T-helper 9 cell (primary cell): ENCODE measurements at places on chromosomes 7 and 10.

DNA sequence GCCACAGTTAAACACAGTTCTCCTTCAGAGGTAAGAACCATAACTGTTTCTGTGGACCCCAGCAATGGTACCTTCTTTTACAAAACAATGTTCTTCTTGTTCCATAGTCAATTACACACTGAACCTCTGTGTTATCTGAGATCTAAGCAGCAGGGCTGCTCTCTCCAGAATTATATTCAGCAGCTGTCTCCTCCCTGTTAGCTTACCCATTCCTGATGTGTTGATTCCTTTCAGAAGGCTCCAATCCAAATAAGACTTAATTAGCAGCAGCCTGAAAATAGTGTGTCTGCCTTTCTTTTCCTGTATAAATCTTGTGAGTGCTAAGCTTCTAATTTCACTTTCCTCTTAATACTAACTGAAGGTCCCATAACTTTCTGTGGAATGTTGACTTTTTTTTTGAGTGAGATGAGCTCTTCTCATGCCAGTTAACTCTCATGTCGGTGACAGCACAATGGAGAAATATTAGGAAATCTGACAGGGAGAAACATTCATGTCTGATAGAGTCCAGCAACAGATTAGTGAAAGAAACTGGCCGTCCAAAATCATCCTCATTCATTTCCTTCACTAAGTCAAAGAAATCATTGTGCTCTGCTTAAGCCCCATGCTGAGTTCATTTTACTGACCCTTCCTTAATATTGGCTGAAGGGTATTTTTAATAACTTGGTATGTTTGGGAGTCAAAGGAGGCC, 226.5 kb downstream of the PRKG1 start:
- DNase-seq = no peak

DNA sequence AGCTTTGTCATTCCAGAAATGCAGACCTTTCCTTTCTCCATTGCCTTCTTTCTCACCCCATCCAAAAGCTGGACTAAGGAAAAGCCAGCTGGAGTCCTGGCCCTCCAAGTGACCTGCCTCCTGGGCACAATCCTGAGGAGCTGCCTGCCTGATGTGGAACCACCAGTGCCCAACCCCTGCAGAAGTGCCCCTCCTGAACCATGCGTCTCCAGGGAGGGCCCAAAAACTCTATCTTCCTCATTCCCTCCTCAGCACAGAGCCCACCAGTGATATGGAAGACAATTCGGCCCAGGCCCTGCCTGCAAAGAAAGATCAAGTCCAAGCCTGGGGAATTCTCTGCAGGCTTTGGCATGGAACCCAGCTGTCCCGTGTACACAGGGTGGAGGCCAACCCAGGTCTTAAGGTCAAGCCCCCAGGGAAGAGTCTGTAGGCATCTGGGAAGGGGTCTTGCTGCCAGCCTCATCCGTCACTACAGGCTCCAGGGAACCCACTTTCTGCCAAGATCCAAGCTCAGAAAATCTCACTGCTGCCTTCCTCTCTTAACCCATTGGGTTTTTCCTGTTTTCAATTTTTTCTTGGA, 3.5 kb upstream of the GRID1 start:
- no peak for DNase-seq

DNA sequence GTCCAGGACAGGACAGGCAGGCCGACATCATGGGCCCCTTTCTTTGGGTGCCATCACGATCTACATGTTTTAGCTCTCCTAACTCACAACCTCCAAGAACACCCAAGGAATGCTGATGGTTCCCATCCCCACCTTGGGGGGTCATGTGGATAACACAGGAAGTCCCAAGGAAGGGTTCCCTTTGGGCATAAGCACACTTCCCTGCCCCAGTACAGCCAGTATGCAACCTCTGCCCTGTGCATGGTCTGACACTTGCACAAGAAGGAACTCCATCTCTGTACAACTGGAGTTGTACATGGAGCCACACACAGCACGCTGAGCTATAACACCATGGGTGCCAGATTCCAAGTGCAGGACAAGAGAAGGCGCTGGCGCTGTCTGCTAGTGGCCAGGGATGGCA, 11.0 kb downstream of the MAT1A start:
- DNase-seq = no peak

GRCh38 chr10:83835945-83836745, 303.2 kb upstream of the GHITM start:
- no peak for DNase-seq

DNA sequence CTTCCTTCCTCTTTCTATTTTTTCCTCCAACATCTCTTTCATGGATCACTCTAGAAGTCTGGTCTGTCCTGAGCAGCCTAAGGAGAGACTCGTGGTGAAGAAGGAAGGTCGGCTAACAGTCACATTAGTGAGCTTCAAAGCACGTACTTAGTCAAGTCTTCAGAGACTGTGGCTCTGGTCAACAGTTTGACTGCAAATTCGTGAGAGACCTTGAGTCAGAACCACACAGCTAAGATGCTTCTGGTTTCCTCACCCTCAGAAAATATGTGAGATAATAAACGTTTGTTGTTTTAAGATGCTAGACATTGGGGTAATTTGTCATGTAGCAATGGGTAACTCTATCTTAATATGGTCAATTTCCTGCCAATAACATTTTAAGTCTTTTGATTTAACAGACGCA, 126.2 kb upstream of the LRRN3 start:
- DNase-seq = no peak

- no peak for DNase-seq
Measured at GRCh38 chr7:80635998-80636397, 2.4 kb upstream of the CD36 start.

DNA sequence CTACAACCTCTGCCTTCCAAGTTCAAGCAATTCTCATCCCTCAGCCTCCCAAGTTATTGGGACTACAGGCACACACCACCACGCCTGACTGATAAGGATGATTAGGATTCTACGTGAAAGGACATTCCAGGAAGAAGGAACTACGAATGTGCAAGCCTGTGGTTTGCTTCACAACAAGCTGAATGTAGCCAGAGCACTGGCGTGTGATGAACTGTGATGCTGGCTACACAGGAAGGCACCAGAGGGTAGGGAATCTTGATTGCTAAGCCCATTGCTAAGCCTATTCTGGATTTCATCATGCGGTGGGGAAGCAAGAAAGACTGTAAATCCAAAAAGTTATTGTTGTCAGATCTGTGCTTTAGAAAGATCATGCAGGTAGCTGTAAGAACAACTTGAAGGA, 72.3 kb upstream of the SRRM3 start:
- DNase-seq = no peak

DNA sequence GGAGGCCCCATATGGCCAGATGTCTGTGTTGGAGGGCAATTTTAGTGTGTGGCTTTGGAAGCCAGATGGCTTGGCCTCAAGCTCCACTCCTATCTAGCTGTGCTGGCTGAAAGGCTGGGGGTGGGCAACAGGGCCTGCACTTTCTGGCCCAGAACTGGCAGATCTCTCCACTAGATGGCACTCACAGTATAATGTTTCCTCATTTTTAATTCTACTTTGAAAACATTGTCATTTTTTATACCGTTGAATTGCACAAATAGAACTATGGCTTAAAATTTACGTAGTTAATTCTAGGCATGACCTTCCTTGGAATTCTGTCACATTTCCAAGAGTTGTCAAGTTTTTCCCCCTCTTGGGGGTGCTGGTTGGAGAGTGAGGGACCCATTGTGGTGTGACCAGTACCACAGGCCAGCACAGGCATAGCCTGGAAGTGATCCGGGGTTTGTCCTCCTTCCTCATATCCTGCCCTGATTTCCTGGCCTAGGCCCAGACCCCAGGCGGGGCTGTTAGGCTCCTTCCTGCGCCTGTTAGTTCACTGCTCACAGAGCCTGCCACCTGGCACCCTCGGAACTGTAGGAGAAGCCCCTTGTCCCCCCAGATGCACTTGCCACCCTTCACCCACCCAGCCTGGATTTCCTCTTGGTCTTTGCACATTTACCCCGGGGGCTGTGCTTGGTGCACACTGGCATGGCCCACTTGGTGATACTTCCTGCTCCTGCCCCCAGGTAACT, 52.8 kb downstream of the ARHGAP22 start:
- DNase-seq = no peak

DNA sequence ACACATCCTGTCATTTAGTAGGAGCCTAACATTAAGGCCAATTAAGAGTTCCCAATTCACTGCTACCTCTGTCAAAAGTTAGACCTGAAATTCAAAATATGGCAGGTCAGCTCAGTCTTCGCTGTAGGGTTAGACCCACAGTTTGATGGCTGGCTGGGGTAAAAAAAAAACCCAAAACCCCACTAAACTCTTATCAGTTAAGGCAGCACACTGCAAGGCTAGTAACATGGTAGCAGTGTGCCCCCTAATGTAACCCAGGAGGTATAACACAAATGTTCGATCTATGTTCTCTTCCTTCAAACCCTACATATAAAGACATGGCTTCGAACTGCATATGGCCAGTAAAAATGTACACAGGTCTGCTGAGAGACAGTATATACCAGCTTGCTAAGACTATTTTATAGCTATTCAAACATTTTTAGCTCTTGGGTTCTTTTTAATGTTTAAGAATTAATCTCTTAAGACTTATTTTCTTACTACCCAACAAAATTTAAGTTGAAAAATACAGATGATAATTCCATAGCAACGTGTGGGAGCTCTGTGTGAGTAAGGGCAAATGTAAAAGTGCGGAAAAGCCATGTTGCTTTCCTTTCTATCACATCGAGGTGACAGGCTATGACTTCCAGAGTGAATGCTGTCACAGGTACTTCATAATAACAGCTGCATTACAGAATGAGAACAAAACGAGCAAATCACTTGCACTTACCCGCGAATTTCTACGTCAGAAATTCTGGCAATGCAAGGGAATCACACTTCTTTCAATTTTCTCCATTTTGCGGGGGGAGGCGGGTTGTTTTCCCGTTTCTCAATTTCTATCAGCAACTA, 168.4 kb upstream of the IMMP2L start:
- no peak for DNase-seq

DNA sequence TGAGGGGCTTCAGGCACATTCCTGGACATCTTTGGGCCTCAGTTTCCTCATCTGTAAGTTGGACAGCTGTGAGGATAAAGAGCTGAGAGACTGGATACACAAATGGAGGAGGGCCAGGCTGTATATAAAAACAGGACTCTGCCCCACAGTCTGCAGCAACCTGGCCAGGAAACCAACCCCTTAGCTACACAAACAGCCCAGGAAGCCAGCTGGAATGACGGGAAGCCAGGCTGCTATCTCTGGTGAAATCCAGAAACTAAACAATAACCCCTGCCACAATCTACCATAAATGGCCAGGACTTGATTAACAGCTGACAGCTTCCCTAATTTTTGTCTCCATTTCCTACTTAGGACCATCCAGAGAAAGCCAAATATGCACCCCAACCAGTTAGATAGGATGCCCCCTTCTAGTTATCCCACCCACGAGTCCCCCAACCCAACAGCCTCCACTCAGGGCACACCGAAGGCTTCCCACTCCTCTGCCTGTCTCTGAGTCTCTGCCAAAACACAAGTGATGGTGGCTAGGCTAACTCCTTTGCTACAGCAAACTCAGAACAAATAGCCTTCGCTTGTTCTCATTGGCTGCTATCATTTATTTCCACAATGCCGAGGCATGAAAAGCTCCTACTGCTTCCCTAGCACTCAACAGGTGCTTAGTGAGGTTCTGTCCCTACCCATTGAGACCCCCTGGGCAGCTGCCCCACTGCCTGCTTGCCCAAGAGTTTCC, 110.0 kb upstream of the TCF7L2 start:
- DNase-seq = no peak

GRCh38 chr10:6297951-6298381, 95.2 kb downstream of the PFKFB3 start:
- no peak for DNase-seq

DNA sequence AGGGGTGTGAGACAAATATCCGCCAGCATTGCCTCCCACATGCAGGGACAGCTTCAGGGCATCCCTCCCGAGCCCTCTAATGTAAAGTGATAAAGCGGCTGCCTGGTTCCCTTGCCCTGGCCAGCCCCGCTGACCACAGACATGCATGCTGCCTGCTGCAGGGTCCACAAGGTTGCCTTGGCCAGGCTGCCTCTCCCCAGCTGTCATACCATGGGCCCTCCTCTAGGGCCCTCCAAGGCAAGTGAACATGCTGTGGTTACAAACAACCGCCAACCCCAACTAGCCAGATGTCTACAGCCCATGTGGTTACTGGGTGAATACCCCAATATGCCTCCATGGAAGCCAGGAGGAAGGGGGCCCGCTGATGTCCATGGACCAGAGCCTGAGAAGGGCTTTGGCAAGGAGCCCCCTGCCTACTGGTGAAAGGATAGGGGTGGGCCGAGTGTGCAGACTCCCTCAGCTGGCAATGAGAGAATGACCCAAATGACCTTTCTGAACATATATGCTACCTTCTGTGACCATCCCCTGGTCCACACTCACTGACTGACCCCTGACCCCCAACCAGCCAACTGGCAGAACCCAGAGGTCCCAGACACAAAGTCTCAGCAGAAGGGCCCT, 37.4 kb downstream of the GRID1 start:
- no peak for DNase-seq

DNA sequence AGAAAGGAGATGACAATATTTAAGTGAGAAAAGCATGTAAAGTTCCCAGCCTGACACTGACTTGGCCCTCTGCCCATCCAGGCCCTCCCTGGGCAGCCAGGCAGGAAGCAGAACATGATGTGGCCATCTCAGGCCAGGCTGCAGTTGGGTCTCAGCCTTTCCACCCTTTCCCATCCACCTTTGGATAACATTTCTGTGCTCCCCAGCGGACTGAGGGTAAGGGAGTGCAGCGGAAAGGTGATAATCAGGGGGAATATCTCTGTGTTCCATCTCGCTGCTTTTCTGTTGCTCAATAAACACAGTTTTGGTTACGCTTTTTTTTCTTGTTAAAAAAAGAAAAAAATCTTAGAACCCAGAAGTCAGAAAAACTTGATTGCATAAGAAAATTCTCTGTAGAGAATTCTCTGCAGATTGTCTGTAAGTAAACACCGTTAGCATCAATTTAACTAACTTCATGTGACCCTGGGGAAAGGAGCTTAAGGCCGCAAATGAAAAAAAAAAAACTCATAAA, 37.2 kb upstream of the TARP start:
- DNase-seq = no peak

DNA sequence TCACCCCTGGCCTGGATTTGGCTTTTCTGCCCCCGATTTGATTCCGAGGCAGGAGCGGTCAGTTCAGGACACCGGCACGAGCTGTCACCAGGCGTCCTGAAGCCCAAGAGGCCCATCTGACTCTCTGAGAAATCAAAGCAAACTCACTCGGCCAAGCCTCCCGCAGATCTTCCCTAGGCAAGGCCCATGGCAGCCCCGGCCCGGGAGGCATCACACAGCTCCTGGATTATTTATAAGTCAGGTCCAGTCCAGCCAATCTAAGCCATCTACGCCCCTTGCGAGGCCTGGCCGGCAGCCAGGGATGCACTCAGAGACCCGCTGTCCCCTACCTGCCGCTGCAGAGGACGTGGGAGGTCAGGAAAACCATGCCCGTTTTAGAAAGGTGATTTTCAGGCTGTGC, 87.3 kb upstream of the DIP2C start:
- no peak for DNase-seq

DNA sequence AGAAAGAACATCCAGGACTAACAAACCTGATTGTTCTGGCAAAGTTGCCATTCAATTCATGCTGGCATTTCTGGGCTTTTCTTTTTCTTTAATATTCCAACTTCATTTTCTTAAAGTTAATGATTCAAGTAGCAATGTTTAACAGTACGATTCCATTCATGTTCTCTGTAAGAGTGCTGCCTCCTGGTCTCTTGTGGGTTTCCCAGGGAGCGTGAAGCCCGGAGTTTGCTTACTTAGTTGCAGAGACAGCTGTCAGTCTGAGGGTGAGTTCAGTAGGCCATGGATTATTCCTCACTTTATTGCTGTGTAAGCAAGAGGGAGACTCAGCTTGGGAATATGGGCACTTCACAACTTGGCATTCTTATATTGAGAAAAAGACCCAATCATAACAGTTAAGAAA, 142.2 kb downstream of the TWIST1 start:
- DNase-seq = no peak
